Tibial nerve (tissue), 4 donors: ENCODE measurements at places on chromosomes 2 and 18. TPM values are rescaled to one million over a fixed set of nuclear protein-coding genes. Genes with fewer than 3 reads are reported as not detected.

DNA sequence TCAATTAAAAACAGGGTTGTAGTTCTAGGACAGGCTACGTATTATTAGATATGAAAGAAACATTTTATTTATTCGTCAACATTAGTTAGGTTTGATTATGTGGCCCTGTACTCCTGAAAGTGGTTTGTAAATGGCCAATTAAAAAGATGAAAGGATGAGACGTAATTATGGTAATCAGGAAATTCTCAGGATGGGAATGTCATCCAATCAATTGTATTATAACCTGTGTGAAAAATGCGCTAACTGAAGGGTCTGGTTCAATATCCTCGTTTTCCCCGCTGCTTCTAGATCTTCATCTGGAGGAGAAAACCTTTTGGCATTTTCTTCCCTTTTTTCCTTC lies 5.6 kb upstream of the C18orf32 start:
- H3K27me3 ChIP-seq = no peaks in the 10 kb centered on the region
- H3K36me3 ChIP-seq = no peaks in the 10 kb centered on the region
- H3K27ac ChIP-seq = no peak overlapping the region
- H3K4me1 ChIP-seq = peaks cover 14% of the 10 kb centered on the region
- DNase-seq = no peak

DNA sequence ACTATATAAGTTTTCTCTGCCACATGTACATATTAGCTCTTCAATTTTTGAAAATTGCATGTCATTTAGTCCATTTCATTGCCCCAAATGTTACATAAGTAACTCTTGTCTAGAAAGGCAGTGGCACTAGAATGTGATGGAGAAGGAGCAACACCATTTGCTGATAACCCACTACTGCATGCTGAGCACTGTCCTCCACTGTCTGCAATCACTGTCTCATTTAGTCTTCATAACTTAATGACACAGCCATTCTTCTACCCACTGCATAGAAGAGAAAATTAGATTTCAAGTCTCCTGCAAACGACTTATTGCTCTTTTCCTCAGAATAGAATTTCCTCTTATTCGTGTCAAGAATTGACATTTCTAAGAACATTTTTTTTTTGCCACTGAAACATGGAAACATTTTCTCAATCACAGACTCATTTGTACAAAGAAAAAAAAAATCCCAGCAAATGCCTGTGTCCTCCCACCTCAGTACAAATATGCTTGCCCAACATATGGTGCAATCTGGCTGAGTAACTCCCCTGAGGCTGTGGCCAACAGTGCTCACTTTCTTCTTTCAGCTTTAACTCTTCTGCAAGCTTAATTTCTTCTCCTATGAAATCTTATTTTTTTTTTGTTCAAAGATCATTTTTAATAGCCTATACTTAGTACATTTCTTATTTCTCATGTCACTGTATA lies 768.6 kb upstream of the HS6ST1 start:
- no peaks in the 10 kb centered on the region for H3K27me3 ChIP-seq
- H3K4me3 ChIP-seq = no peak overlapping the region
- H3K4me1 ChIP-seq = no peaks in the 10 kb centered on the region
- peak; percentile 61 for DNase-seq
- H3K36me3 ChIP-seq = no peaks in the 10 kb centered on the region

DNA sequence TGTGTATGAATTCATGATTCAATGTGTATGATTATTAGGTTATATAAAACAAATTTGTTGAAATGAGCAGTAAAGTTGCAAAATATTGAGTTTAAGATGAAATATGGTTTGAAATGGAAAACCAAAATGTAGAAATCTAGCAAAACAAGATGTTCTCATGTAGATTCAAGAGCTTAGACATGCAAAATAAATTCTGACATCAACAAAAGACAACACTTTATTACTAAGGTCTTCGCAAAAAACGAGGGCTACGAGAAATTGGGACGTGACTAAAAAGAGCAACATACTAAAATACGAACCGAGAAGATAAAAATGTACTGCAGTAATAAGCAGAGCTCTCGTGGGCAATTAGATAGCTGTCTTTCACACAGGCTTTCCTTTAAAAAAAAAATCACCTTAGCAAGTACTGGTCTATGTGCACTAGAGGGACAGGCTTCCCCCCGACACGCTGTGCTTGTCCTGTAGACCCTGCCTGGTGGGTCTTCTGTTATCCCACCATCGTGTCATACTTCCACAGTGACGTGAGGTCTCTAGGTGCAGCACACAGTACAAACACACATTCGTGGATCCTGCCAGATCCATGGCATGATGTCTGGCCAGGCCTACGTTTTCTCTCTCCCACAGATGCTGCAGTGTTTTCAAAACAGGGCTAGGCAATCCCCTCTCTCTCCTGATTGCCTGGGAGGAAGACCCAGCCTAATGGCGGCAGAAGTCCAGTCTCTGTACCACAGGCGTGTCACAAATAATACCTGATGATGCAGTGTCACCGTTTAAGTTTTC lies 240.8 kb downstream of the TCF4 start:
- H3K4me3 ChIP-seq = no peak overlapping the region
- no peaks in the 10 kb centered on the region for H3K27me3 ChIP-seq
- DNase-seq = no peak
- H3K36me3 ChIP-seq = no peaks in the 10 kb centered on the region
- no peaks in the 10 kb centered on the region for H3K4me1 ChIP-seq

GRCh38 chr2:105325389-105325963 lies 4.1 kb downstream of the TGFBRAP1 start:
- no peak overlapping the region for H3K4me3 ChIP-seq
- DNase-seq = no peak
- H3K36me3 ChIP-seq = no peaks in the 10 kb centered on the region
- peaks cover 14% of the 10 kb centered on the region for H3K4me1 ChIP-seq

- no peak for DNase-seq
- H3K4me1 ChIP-seq = no peaks in the 10 kb centered on the region
- no peaks in the 10 kb centered on the region for H3K36me3 ChIP-seq
- no peaks in the 10 kb centered on the region for H3K27me3 ChIP-seq
- no peak overlapping the region for H3K27ac ChIP-seq
These were observed 18.9 kb upstream of the ASAP2 start for GRCh38 chr2:9187620-9188214.

DNA sequence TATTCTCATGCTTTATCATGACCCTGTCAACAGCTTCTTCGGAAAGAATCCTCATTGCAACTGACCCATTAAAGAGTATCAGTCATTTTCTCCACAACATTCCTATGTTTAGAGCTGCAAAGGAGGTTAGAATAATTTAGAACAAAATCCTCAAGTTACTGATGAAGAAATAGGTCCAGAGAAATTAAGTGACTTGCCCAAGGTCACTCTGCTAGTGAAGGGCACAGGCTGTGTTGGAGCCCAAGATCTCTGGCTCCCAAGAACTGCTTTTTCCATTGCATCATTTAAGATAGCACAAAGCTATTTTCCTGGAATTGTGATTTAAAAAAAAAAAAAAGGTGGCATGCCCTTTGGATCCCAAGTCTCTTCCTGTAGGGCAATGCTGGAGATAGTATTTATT lies 9.6 kb downstream of the IRS1 start:
- H3K27me3 ChIP-seq = no peaks in the 10 kb centered on the region
- no peaks in the 10 kb centered on the region for H3K36me3 ChIP-seq
- peak overlapping the region; percentile 95 for H3K27ac ChIP-seq
- no peak for DNase-seq
- H3K4me1 ChIP-seq = peaks cover 66% of the 10 kb centered on the region
- H3K4me3 ChIP-seq = no peak overlapping the region

- no peak for DNase-seq
- H3K27ac ChIP-seq = no peak overlapping the region
- no peaks in the 10 kb centered on the region for H3K27me3 ChIP-seq
- H3K4me1 ChIP-seq = no peaks in the 10 kb centered on the region
- no peak overlapping the region for H3K4me3 ChIP-seq
- H3K36me3 ChIP-seq = no peaks in the 10 kb centered on the region
These were observed 1436.4 kb downstream of the SUCLG1 start for GRCh38 chr2:83022631-83023210.

DNA sequence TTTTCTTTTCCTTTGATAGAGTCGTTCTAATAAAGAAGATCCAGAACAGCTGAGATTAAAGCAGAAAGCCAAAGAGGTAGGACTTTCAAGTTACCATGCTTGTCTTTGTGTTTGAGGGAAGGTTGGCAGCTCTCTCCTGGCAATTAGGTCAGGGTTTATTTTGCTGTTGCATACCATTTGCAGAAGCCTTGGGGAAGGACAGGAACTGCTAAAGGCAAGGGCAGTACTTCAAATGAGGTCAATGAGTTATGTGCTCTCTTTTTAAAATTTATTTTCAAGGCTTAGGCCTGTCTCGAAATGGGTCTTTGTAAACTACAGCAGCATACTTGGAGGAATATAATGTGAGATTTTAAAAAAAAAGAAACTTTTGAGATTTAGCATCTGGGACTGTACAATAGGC lies 108.9 kb downstream of the TAF4B start:
- no peak overlapping the region for H3K4me3 ChIP-seq
- no peaks in the 10 kb centered on the region for H3K27me3 ChIP-seq
- no peaks in the 10 kb centered on the region for H3K4me1 ChIP-seq
- H3K36me3 ChIP-seq = peaks cover 13% of the 10 kb centered on the region
- no peak overlapping the region for H3K27ac ChIP-seq

GRCh38 chr2:227376656-227377396 lies 2.3 kb downstream of the TM4SF20 start:
- H3K36me3 ChIP-seq = no peaks in the 10 kb centered on the region
- H3K27ac ChIP-seq = no peak overlapping the region
- no peak overlapping the region for H3K4me3 ChIP-seq

DNA sequence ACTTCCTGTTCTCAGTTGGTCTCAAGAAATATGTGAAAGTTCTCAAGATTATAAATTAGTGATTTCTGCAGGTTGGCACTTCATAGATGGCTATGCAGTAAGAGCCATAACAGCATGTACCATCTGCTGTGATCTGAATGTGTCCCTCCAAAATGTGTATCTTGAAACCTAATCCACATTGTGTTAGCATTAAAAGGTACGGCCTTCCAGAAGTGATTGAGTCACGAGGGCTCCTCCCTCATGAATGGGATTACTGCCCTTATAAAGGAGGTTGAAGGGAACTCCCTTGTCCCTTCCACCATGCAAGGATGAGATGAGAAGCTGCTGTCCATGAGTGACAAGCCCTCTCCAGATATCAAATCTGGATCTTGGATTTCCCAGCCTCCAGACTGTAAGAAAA lies 45.0 kb downstream of the METTL4 start:
- no peak overlapping the region for H3K4me3 ChIP-seq
- no peak overlapping the region for H3K27ac ChIP-seq
- no peaks in the 10 kb centered on the region for H3K4me1 ChIP-seq
- H3K36me3 ChIP-seq = no peaks in the 10 kb centered on the region
- no peaks in the 10 kb centered on the region for H3K27me3 ChIP-seq

GRCh38 chr18:13379930-13380690 lies 161.6 kb downstream of the LDLRAD4 start:
- no peak overlapping the region for H3K27ac ChIP-seq
- H3K36me3 ChIP-seq = no peaks in the 10 kb centered on the region
- H3K27me3 ChIP-seq = no peaks in the 10 kb centered on the region
- H3K4me1 ChIP-seq = no peaks in the 10 kb centered on the region

DNA sequence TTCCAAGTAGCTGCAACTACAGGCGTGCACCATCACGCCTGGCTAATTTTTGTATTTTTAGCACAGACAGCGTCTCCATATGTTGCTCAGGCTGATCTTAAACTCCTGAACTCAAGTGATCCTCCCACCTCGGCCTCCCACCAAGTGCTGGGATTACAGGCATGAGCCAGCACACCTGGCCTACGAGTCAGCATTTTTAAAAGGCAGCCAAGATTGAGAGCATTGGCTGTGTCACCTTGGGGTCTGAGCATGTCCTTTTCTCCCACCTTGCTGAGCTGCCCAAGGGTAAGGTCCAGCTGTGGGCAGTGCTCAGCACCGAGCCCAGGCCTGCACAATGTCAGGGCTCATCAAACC lies 142.8 kb upstream of the LMAN1 start:
- no peaks in the 10 kb centered on the region for H3K36me3 ChIP-seq
- H3K4me1 ChIP-seq = no peaks in the 10 kb centered on the region
- H3K4me3 ChIP-seq = no peak overlapping the region
- H3K27me3 ChIP-seq = no peaks in the 10 kb centered on the region
- no peak for DNase-seq
- H3K27ac ChIP-seq = no peak overlapping the region

GRCh38 chr18:41731884-41732283 lies 223.2 kb upstream of the PIK3C3 start:
- H3K27ac ChIP-seq = no peak overlapping the region
- no peak overlapping the region for H3K4me3 ChIP-seq
- H3K27me3 ChIP-seq = no peaks in the 10 kb centered on the region
- H3K36me3 ChIP-seq = no peaks in the 10 kb centered on the region
- no peaks in the 10 kb centered on the region for H3K4me1 ChIP-seq
- DNase-seq = no peak

DNA sequence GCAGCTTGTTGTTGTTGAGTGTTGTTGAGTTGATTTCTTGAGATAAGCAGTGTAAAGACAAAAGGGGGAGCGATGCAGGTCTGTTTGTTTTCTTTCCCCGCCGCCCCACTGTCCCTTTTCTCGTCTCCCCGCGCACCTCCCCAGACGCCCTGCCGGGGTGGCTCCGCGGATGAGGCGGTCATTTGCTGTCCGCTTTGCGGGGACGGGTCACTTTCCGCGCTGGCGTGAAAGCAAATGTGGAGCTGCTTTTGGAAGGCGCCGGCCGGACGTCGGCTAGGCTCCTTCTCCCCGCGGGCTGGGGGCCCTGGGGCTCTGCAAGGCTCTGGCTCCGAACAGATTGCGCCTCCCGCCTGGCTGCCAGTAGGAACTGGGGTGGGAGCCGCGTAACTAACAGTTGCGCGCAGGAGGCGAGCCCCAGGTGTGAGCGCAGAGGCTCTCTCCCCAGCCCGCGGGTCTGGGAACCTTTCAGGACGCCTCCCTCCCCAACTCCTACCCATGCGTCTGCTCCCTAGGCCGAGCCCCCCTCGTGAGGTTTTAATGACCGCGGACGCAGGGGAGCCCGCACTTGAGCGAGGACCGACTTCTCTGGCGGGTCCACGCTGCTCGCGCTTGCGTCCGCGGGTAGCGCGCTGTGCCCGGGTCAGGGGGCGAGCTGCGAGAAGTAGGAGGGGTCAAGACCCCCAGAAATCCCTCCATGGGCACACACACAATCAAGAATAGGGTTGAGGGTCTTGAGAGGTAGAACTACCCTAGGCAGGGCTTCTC lies 146.6 kb downstream of the MEIS1 start:
- H3K36me3 ChIP-seq = no peaks in the 10 kb centered on the region
- H3K27me3 ChIP-seq = peaks cover 97% of the 10 kb centered on the region
- H3K4me3 ChIP-seq = peak overlapping the region; percentile 12
- peaks cover 11% of the 10 kb centered on the region for H3K4me1 ChIP-seq

DNA sequence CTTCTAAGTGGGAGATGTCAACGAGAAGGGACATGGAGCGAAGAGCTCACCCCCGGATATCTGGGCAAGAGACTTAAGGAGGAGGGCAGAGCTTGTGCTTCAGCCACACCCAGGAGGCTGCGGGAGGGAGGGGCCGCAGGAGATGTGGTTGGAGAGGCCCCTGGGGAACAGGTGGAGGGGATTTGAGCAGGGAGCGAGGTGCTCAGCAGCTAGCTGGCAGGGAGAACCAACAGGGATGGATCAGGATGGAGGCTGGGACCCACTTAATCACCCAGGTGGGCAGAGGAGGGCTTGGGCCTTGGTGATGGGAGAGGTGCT lies 78.3 kb downstream of the MBP start:
- H3K27ac ChIP-seq = peak overlapping the region; percentile 92
- no peak for DNase-seq
- H3K4me1 ChIP-seq = peaks cover 61% of the 10 kb centered on the region
- no peaks in the 10 kb centered on the region for H3K27me3 ChIP-seq
- no peak overlapping the region for H3K4me3 ChIP-seq
- H3K36me3 ChIP-seq = no peaks in the 10 kb centered on the region

- H3K4me1 ChIP-seq = no peaks in the 10 kb centered on the region
- H3K27ac ChIP-seq = no peak overlapping the region
- H3K36me3 ChIP-seq = no peaks in the 10 kb centered on the region
These were observed 115.1 kb downstream of the DTNB start for GRCh38 chr2:25558262-25558661.

The CHMP3 gene
- total RNA-seq = 138 TPM

The PARD3B gene
- 59.0 TPM for total RNA-seq

The TRAPPC12 gene
- total RNA-seq = 125 TPM

The KLHL29 gene
- 39.8 TPM for total RNA-seq

The IL1R1 gene
- 29.5 TPM for total RNA-seq

The AOX1 gene
- total RNA-seq = 166 TPM

The SPP2 gene
- not detected for total RNA-seq
